ENCODE measurements at places on chromosomes 6 and 20.
A peak's percentile ranks its signal among the peaks of the same experiment; 100 is the strongest.

DNA sequence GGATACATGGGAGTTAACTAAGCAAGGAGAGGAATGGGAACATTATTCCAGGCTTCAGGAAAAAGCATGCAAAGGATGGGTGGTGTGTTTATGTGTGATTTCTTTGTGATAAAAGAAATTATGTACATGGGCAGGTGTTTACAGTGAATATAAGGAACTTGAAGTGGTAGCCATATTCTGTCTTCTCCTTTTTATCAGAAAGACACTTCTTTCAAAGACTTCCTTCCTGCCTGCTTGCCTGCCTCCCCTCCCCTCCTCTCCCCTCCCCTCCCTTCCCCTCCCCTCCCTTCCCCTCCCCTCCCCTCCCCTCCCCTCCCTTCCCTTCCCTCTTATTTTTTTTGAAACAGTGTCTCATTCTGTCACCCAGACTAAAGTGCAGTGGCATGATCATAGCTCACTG lies 14.4 kb downstream of the CYB5R4 start:
- DNase-seq, result no peak

DNA sequence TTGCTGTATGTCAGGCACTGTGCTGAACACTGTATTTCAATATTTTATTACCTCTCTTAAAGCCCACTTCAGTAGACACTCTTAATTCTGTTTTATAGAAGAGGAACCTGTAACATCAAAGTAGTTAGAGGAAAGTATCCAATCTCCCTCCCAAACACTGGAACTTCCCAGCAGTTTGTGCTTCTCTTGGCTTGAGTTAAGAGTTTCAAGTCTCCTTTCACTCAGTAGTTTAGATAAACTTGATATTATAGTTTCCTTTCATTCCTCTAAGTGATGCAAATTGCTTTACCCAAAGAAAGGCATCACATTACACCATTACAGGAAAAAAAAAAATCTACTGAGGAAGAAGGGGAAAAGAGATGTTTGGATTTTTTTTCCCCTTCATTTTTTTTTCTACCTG lies 164.3 kb downstream of the TSHZ2 start:
- DNase-seq, result no peak

- no peak for DNase-seq
Measured at GRCh38 chr6:130794738-130795137, 32.5 kb upstream of the SMLR1 start.

DNA sequence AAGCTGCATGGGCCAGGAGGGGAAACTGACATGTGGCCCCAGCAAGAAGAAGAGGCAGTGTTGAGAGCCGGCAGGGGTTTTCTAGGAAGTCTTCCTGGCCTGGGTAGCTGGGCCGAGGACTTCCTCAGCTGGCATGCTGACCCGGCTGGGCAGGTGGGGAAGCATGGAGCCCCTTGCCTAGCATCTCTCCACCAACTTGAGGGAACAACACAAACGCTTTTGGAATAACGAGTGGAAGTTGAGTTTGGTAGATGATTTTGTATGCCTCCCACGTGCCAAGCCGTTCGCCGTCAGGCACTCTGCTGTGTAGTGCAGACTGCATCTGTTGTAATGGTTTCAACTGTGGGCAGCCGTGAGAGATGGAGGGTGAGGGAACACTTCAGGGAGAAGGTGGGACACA lies 7.3 kb downstream of the TMEM181 start:
- no peak for DNase-seq

DNA sequence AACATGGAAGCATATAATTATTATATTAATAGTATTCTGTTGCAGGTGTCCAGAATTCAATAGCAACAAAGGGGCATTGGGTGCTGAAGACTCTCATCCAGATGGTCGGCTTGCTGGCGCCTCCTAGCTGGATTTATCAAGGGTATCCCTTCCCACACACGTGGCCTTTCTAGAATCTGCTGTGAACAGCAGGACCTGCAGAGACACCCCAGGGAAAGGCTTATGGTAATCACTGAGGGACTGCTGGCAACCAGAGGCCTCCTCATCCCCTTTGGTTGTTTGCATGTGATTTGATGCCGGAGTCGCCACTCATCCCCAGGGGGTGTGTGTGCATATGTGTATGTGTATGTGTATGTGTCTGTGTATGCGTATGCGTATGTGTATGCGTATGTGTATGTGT lies 20.6 kb downstream of the ZFP64 start:
- no peak for DNase-seq

GRCh38 chr6:27872642-27873020 lies 39.6 kb downstream of the OR2B2 start:
- DNase-seq, result no peak

GRCh38 chr6:134520181-134521115 lies 202.5 kb upstream of the SGK1 start:
- no peak for DNase-seq

GRCh38 chr20:2387180-2387577 lies 6.5 kb downstream of the TGM6 start:
- peak; percentile 35 for DNase-seq

DNA sequence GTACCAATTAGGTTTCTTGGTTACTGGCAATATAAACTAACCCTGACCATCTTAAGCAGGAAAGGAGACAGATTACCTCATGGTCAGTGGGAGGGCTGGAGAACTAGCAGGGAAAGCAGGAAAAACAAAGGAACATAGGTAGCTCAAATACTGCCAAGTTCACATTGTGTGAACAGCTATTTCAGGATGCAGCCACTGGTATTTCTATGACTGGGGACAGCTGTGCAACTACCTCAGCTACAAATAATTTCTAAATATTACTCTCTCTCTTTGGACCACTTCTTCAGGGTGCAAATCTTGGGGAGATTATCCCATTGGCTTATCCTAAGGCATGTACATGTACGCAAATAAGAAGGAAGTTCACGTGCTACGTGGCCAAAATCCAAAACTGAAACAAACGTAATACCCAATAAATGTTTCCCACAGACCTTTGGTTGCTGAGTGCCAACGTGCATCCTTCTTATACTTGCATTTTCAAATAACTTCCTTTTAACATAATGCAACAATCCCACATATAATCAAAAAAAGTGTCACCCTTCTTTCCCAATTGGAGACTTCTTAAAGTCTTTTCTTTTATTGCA lies 180.9 kb downstream of the PHF3 start:
- no peak for DNase-seq

- DNase-seq, result no peak
Measured at GRCh38 chr6:12767016-12767415, 50.4 kb downstream of the PHACTR1 start.

- DNase-seq, result no peak
Measured at GRCh38 chr6:9540534-9541126, 874.2 kb downstream of the TFAP2A start.

- DNase-seq, result no peak
Measured at GRCh38 chr20:53657732-53658131, 64.1 kb upstream of the ZNF217 start.

DNA sequence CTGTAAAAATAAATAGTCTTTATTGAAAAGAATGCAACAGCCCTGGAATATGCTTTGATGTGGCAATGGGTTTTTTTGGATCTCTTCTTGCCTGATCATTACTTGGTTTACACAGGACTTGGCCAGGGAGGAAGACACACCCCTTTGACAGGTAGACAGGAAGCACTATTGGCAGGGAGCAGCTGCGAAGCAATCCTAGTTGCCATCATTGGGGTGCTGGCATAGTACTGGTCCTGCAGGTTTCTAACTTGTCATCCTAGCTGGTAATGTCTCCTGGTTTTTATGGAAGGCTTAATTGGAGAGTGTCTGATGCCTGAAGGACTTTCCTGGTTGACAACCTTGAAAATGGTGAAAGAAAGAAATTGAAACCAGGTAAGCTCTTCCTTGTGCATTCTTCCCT lies 71.2 kb upstream of the CCN6 start:
- no peak for DNase-seq

DNA sequence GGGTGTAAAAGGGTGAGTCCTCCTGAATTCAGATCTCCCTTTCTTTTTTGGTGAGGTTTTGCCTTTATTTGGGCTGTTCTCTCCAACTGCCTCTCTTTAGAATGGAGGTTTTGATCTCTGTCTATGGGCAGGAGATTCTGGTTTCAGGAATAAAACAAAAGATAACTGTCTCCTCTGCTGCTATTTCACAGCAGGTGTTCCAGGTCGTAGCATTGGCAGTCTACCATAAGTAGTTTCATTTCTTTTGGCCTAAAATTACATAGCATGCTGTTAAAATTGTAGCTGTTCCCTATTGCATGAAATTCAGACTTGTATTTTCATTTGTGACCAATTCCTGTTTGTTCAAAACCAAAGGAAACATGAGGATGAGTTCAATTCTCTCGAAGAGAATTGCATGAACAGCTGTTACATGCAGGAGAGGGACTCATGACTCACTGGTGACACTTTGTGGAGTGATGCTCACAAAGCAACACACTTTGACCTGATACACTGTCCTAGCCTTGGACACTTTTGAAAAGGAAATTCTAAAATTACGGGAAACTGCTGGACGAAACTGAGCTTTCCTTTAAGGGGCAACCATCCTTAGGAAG lies 76.8 kb upstream of the SIRPG start:
- DNase-seq, result no peak

DNA sequence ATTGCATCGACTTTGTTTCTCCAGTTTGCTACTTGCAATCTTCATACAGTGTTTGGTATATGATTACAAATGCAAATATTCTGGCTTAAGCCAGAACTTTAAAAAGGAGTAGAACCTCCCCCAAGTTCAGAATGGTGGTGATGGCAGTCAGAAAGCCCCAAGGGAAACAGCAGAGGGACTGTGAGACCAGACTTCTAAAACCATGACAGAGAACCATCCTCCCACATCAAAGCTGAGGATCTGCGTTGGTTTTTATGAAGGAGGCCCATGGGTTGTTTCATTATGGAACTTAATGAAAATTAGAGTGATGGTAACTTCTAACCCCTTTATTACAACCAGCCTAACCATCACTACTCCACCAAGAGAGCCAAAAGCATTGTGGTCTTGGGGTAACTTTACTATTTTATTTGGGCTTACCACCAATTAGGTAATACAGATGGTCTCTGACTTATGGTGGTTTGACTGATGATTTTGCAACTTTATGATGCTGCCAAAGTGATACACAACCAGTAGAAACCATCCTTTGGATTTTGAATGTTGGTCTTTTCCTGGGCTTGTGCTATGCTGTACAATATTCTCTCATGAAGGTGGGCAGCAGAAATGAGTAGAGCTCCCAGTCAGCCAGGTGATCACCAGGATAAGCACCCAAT lies 10.9 kb upstream of the MRS2 start:
- DNase-seq, result no peak

DNA sequence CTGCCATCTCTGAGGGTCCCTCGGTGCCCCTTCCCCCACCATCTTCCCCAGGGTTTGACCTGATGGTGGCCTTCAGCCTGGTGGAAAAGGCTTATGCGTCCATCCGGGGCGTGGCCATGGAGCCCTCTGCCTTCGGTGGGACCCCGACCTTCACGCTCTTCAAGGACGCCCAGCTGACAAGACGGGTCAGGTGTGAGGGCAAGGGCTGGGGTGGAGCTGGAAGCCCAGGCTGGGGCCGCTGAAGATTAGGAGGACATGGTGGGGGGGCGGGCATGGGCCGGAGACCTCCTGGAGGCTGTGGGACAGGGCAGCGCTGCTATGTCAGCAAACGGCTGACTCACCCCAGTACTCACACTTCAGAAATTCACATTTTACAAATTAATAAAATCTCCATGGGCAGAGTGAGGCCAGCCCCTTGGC lies 23.5 kb downstream of the COL20A1 start:
- no peak for DNase-seq

GRCh38 chr20:47499053-47499452 lies 2.6 kb upstream of the NCOA3 start:
- no peak for DNase-seq

DNA sequence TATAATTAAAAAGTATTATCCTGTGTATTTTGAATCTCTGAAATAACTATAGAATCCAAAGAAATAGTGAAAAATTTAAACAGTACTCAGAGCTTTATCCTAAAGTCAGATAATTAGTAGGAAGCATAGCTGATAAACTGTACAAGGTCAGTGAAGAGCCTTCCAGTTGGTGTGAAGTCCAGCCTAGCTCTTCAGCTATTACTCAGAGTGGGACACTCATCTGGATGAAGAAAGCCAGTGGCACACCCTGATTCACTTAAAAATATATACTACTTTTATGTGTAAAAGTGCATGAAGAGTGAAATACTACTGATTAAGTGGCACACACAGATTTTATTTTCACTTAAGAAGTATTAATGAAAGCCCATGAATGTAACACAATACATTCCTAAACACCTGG lies 3.1 kb downstream of the IFNGR1 start:
- DNase-seq, result no peak

GRCh38 chr20:51660672-51661608 lies 107.2 kb downstream of the ATP9A start:
- no peak for DNase-seq

GRCh38 chr6:108690326-108691049 lies 129.8 kb downstream of the FOXO3 start:
- no peak for DNase-seq

DNA sequence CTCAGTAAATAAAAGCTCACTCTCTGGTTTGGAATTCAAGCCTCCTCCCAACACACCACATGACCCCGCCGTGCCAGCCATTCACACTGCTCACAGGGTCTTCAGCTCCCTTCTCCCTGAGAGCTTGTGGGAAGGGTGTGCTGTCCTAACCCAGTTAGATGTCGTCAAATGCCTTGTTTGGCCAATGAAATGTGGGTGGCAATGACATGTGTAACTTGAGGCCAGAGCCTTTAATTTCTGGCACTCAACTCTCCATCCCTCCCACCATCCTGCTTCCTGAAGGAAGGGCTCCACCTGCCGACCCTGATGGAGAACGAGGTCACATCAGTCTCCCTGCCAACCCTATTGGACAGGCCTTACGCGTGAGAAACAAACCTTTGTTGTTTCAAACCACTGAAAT lies 224.5 kb upstream of the AGPAT4 start:
- DNase-seq, result no peak

- DNase-seq, result peak; percentile 26
Measured at GRCh38 chr6:110039981-110040383, 61.9 kb downstream of the GPR6 start.

GRCh38 chr6:89368999-89369398 lies 16.5 kb upstream of the UBE2J1 start:
- no peak for DNase-seq

- DNase-seq, result no peak
Measured at GRCh38 chr6:53239526-53239925, 90.9 kb upstream of the GCM1 start.

DNA sequence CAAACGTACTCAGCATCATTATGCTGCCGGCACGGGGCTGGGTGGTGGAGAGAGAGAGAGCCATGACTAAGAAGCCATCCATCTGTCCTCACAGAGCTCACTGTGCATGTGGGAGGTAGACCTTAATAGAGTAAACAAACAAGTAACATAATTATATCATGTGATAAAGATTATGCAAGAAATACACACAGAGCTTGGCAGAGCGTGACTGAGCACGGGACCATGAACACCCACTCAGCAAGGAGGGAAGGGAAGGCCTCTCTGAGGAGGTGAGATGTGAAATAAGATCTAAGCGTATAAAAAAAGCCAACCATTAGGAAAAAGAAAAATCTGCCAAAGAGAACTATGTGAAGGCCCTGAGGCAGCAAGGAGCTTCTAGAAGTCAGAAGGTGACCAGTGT lies 207.5 kb downstream of the PTPRT start:
- DNase-seq, result no peak

DNA sequence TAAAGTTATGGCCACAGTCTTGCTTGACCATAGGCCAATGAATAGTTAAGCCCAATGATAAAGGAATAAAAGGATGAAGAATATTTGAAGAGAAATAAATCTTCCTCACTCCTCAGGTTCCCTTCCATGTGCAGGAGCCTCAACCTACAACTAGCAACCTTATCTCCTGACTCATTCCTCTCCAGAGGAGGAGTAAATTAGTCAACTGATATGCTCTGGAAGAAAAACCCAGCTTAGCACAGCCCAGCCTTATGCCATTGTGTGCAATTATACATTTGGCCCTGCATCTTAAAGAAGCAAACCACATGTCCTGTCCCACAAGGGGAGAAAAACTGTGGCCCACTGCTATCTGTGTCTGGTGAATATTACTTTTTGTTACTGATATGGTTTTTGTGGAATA lies 82.1 kb downstream of the PHIP start:
- DNase-seq, result no peak

All from stimulated activated CD4-positive, alpha-beta T cell treated with anti-CD3 and anti-CD28 coated beads, Interleukin-4, amount 100 ng/mL, for 4 hours (primary cell).